ENCODE measurements at places on chromosomes 5 and 9.

DNA sequence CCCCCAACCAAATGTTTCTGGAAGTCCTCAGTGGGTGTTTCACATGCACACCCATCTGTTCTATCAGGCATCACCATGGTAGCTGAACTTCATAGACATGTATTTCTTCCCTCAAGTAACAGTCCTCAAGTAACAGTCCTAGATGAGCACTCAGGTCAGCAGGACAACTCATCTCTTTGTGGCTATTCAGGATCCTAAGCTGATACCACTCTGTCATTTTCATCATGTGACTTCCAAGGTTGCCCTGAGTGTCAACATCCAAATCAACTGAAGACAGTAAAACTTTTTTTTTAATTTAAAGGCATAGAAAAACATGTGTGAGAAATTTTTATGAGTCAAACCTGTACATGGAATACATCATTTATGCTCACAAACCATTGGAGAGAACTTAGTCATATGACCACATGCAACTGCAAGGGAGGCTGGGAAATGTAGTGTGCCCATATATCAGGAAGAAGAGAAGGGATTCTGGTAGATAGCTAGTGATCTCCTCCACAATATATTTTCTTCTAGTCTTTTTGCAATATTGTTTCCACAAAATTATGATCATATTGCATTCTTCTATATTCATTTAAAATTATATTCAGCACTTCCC, 64.2 kb upstream of the FST start:
- DNase-seq, result no peak

DNA sequence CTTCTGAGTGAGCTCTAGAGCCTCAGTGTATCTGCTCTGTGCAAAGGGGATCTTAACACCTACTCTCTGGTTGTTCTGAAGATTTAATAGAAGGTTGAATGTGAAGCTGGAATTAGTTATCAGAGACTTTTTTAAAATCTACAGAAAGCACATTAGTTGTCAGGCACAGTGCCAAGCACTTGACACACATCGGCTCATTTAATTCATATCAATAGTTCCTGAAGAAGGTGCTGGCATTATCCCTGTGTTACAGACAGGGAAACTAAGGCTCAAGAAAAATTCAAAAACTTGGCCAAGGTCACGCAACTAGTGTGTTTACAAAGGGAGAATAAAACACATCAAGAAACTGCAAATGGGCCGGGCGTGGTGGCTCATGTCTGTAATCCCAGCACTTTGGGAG, 80.2 kb downstream of the FGF18 start:
- no peak for DNase-seq

DNA sequence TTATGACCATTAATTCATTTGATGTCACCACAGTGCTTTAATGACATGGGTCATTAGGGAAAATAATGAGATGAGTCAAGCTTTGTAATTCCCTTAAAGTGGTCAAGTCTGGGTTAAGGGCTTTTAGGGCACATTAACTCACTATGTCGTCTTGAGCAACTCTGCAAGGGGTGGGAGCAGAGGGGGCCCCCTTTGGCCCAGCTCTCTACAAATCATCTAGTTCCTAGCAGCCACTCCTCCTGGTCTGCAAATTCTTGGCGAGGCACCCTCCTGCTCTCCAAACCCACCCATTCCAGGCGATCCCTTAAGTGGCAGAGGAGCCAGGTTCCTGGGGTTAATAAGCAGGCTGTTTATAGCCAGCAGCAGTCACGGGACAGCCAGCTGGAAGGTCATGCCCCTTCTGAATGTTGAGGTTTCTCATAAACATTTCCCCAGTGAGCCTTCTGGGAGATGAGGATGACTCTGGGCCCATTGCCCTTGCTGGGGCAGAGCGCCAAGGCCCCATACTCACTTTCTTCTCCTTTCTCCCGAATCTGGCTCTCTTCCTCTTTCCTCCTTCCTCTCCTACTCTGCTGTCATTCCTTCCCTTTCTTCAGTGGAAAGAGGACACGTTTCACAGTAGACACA, 14.3 kb upstream of the GPX3 start:
- no peak for DNase-seq

DNA sequence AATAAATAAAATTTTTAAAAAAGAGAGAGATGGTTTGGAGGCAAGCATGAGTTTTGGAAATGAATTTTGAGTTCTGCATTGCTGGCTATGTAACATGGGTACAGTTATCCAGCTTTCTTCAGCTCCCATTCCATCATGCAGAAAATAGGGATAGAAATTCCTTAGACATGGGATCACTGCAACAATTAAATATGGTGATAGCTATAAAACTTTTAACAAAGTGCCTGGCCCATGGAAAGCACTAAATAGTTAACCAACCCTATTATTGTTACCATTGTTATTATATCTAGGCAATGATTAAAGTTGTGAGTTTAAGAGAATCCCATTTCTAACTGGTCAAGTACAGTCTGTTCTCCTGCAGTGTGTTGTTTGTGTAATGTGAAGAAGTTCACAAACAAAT, 115.4 kb upstream of the GAS1 start:
- no peak for DNase-seq

- no peak for DNase-seq
Measured at GRCh38 chr9:38350529-38350928, 42.0 kb upstream of the ALDH1B1 start.

GRCh38 chr9:108019821-108020220, 530.3 kb upstream of the KLF4 start:
- no peak for DNase-seq

- DNase-seq, result no peak
Measured at GRCh38 chr5:147483961-147484707, 25.7 kb downstream of the DPYSL3 start.

- DNase-seq, result no peak
Measured at GRCh38 chr9:29691758-29692407, 2118.6 kb upstream of the C9orf72 start.

GRCh38 chr5:82396396-82396795, 118.2 kb upstream of the RPS23 start:
- no peak for DNase-seq

- DNase-seq, result no peak
Measured at GRCh38 chr5:126009566-126009965, 413.6 kb upstream of the GRAMD2B start.
